ENCODE measurements at places on chromosomes 1 and 21. TPM values are rescaled to one million over a fixed set of nuclear protein-coding genes. Genes with fewer than 3 reads are reported as not detected.
A peak's percentile ranks its signal among the peaks of the same experiment; 100 is the strongest.

GRCh38 chr1:182731852-182732575 lies 47.6 kb upstream of the RGS8 start:
- no peak for DNase-seq

DNA sequence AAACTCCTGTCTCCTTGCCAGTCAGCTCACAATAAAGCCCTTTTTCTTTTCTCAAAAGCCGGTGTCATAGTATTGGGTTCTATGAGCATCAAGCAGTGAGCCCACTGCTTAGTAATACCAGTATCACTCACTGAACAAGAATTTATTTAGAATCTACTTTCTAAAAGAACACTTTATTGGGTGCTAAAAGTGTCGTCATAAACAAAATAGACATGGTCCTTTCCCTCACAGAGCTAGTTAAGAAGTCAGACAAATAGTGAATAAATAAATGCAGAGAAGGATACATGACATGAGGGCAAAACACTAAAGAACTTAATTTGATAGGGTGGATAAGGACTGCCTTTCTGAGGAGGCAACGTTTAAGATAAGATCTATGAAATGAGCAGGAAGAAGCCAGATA lies 32.2 kb downstream of the EVI5 start:
- DNase-seq, result no peak

DNA sequence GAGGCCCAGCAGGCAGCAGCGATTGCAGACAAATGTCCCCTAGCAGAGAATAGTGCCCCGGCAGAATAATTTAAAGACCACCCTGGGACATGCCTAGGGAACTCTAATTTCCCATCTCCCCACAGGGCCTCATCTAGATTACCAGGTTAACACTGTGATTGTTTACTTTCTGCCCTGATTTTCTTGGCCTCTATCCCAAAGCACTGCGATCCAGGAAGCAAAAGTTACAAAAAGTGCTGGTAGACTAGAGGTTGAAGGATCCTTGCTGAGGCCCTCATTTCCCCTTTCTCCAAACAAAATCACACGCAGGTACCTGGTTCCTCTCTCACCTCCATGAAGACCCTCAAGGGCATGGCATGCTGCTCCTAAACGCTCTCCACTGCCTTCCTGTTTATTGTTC lies 229.7 kb downstream of the C1orf94 start:
- peak; percentile 17 for DNase-seq

- no peak for DNase-seq
Measured at GRCh38 chr1:246383239-246383589, 123.9 kb downstream of the SMYD3 start.

DNA sequence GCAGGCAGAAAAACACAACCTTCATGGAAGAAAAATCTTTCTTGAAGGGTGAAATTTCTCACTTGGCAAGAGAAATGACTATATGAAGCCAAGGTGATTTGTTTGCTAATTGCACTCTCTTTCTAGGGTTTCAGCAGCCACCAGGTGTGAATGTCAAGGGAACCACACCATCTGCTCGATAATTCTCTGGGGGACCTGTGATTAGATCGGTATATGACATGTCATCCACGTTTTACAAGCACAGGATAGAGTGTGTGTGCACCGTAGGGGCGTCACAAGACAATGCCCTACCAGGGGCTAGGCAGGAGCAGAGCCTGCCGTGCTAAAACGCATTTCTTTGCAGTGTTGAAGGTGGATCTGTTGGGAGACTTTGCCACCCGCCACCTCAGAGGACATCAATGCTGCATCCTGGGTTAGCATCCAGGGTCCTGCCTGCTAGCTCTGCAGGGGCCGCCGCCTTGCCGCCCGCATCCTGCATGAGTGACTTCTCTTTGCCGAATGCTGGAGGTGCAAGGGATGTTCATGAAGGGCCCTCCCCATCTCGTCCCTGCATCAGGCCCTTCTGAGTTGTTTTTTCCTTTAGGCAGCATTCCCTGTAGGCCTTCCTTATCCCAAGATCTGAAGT lies 37.8 kb upstream of the CCSAP start:
- DNase-seq, result no peak

DNA sequence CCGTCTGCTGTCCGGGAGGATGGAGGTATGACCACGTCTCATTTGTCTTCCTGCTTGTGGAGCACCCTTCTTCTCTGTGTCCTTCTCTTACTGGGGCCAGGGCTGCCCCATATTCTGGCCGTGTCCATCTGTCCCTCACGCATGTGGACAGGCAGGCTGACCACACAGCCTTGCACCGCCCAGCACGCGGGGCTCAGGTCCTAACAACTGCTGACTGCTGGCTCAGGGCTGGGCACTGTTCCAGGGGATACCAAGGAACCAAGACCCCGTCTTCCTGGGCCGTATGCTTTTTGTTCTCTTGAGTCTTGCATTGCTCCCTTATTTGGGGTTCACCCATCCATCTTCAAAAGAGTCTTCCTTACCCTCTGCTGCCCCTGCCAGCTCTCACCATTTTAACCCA lies 17.5 kb upstream of the SPSB1 start:
- DNase-seq, result no peak

DNA sequence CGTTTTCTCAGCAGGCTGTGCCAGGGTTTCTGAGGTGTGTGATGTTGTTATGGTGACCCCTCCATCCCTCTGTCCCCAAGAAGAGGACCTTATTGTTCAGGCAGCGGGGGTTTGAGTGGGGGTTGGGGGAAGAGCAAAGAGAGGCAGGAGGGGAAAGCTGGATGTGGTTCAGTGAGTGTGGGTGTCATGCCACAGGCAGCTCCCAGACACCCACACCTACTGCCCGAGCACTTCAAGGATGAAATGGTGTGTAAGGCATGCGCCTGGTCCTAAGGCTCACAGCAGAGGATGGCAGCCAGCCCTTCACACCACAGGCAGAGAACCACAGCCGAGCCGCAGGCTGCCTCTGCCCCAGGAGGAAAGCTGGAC lies 49.9 kb upstream of the STUM start:
- DNase-seq, result no peak

GRCh38 chr1:32929366-32929765 lies 28.2 kb upstream of the TMEM54 start:
- no peak for DNase-seq

DNA sequence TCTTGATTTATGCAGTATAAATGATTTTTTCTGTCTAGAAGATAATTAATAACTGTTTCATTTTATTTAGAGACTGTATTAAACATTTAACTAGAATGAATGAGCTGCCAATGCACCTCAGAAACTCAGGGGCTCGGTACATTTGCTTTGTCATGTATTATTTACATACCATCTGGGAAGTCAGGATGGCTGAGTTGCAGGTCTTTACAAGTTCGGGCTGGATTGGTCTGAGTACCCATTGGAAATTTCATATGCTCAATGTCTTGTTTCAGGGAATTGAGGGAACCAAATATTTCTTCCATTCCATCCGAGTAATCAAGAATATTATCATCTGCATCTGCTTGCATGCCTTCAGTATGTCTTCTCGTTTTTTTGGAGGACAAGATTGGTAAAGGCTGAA lies 221.7 kb downstream of the COL11A1 start:
- DNase-seq, result no peak

GRCh38 chr1:224911217-224911616 lies 18.3 kb upstream of the DNAH14 start:
- no peak for DNase-seq

DNA sequence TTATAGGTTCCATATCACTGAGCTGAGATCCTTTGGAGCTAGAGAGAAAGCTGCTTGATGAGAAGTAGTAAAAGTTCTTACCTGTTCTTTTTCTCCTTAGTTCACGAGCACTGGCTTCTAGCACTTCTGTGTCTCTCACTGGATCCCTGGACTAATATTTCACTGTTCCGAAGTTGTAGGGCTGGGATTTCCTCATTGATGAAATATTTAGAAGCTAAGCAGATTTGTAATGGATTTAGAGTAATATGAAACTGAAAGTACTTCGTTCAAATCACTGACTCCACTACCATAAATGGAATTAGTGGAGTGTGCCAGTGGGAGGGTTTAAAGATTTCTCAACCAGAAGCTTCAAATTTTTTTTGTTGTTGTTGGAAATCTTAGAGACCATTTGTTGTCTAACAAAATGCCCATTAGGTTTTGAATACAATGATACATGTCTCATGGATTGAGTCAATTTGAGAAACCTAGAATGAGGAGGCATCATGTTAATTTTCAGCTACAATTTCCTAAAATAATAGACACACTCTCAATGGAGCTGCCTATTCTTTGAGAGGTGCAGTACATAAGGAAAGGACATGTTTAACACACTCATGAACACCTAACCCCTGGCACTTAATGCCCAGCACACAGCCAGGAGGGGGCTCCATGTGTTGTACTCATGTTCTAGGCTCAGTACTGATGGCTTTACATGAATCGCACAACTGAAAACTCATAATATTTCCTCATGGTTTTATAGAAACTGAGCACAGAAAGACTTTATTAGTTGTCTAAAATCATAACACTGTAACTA lies at the start of gene GBP1:
Gene GBP1, minus strand, starts transcription at position 130 of the 790 bp plus-strand sequence. CDS start 1,974 bp downstream, outside the sequence.
- no peak for DNase-seq

Gene SELENBP1
- total RNA-seq, result 23.6 TPM

DNA sequence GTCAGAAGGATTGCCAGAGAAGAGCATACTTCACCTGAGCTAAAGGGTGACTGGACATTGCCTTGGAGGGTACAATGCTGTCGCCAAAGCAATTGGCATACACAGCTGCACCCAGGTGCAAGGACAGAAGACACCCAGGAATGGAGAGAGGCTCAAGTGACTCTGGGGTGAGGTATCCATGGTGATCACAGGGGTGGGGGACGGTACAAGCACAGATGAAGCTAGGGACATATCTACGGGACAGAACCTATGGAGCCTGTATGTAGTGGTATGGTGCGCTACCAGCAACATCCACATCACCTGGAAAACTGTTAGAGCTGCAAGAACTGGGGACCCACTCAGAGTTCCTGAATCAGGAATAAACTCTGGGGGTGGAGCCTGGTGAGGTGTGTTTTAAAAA lies 286.1 kb downstream of the PCP4 start:
- DNase-seq, result no peak

GRCh38 chr1:61432616-61433388 lies 292.1 kb downstream of the TM2D1 start:
- DNase-seq, result no peak

- no peak for DNase-seq
Measured at GRCh38 chr1:218659911-218660677, 315.0 kb downstream of the TGFB2 start.

DNA sequence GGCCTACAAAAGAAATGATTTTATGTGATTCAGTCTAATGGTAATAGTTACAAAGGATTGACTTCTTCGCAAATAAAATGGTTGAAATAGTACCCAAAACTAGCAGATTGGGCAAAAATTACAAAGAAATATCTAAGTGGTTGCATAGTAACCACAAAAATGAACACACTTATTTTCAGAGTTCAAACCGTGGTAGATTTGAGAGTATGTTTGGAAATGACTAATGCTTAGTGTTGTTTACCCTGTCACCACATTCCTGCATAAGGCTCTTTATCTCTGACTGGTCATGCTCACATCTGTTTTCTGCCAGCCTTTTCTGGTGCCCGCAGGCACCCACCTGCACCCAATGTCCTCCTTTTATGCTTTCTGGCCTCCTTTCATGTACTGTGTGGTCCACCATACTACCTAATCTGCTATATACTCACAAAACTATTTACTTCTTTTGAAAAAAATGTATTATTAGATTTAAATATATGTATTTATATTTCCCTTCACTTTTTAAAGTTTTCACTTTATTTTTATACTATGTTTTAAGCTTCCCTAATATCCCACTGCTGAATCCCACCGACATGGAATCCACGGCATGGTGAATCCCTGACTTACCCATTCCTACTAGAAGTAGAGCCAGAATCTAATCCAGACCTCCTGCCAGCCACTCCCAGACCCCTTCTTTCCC lies 30.3 kb downstream of the PTPRC start:
- DNase-seq, result no peak

GRCh38 chr21:15064576-15065391 lies at the start of gene NRIP1:
TSS of gene NRIP1 (minus strand) at chr21:15065000. CDS start at chr21:14968192, 96,808 bp downstream.
- peak; percentile 95 for DNase-seq

Gene MORN1
- 5.3 TPM for total RNA-seq

Gene HTR1D
- 0.23 TPM for total RNA-seq

DNA sequence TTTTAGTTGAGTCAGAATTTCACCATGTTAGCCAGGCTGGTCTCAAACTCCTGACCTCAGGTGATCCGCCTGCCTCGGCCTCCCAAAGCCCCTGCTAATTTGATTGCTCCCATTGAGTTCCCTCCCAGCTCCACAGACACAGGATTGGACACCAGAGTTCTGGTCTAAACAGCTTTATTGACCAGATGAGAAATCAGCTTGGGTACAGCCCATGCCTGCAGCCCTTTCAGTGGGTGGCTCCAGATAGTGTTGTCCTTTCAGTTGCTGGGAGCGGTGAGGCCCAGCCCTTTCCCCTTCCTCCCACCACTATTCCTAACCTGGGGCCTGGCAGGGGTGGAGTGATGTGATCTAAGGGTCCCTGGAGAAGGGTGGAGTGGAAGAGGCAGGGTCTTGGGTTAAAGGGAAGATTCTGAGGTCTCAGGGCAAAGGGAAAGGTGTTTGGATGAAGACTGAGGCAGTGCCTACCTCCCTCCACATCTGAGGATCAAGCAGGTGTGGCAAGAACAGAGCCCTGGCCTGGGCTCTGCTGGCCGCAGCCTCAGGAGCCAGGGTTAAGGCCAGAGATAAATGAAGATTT lies 14.5 kb upstream of the PHLDA3 start:
- DNase-seq, result no peak

Gene HHIPL2
- not detected for total RNA-seq
